NCI-H187 (cell line): ENCODE measurements at places on chromosomes 7 and 10.

DNA sequence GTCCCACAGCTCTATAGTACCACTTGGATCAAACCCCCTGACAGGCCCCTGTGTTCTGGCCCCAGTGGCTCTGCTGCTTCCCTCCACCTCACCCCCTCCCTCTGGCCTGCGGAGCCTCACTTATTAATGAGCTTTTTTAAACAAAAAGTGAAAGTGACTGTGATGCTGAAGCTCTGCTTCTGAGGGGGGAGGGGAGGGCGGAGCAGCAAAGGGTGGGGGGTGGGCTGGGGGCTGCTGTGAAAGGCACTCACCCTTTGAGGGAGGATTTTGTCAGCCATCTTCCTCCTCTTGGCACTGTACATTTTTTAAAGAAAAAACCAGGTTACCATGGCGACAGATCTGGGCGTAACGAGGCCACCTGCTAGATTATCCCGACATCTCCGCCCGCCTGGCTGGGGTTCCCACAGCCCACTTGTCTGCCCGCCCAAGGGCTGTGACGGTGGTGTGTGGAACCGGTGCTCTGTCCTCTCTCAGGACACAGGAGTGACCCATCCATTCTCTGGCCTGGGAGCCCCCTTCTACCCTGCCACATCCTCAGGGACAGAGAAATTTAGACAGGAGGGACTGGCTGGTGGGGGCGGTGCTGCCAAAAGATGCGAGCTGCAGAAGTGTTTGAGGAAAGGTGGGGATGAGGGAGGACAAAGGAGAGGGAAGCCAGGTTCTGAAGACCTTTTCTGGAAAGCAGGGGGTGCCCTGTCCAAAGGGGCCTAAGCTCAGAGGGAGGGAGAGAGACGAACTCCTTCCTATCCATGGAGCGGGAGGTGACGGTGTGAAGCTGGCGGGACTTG is 4.9 kb downstream of the SMARCD3 start:
- DNase-seq: no peak

DNA sequence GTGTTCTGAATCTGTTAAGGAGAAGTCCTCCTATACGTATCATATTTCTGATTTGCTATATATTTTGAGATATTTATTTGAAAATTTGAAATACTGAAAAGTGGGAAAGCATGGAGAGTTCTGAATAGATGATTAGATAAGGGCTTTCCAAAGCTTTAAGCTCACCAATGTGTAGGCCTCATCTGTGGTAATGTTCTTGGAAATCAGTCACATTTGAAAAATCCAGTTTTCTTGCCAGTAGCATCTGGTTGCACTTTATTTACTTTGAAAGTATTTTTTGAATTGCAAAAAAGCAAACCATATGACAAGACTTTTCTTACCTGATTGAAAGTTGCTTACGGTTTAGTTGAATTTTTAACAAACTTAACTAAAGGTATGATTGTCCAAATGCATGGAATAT is 21.7 kb downstream of the ADD3 start:
- no peak for DNase-seq

DNA sequence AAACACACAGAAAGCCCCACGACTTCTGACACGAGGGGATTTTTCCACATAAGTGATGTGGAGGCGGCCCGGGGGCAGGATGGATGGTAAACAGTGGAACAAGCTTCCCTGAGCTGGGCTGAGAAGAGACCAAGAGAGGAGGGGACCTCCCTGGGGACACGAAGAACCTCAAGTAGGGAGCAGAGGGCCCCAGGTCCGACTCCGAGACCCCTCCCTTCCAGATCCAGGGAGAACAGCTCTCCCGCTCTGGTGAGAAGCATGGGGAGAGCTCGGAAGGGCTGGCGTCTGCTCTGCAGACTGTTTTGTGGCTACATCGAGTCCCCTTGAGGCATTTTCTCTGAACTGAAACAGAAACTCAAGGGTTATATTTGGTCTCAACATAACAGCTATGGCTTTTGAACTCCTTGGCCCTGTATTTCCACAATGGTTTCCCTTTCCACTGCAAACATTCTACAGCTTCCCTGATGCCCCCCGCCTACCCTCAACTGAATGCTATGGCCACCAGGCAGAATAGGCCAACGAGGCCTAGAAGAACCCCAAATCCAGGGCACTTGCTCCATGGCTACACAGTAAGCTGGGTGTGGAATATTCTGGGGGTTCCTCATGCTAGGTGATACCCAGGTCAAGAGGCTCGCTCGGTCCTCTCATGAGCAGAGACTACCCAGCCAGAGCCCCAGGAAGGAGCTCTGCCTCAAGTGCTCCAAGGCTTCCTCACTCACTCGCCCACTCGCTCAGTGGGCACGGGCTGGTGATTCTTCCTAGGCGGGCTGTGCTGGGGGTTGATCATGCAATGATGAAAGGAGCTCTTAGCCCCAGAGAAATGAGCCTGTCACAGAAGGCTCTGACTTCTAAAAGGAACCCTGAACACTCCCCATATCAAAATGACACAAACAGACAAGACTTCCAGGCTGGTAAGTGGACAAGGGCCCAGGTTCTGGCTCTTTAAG is 47.5 kb downstream of the FAM53B start:
- DNase-seq: no peak

- no peak for DNase-seq
Measured at GRCh38 chr7:72244826-72245398, 167.2 kb downstream of the CALN1 start.

GRCh38 chr10:51602326-51602725 is 97.1 kb downstream of the CSTF2T start:
- no peak for DNase-seq

DNA sequence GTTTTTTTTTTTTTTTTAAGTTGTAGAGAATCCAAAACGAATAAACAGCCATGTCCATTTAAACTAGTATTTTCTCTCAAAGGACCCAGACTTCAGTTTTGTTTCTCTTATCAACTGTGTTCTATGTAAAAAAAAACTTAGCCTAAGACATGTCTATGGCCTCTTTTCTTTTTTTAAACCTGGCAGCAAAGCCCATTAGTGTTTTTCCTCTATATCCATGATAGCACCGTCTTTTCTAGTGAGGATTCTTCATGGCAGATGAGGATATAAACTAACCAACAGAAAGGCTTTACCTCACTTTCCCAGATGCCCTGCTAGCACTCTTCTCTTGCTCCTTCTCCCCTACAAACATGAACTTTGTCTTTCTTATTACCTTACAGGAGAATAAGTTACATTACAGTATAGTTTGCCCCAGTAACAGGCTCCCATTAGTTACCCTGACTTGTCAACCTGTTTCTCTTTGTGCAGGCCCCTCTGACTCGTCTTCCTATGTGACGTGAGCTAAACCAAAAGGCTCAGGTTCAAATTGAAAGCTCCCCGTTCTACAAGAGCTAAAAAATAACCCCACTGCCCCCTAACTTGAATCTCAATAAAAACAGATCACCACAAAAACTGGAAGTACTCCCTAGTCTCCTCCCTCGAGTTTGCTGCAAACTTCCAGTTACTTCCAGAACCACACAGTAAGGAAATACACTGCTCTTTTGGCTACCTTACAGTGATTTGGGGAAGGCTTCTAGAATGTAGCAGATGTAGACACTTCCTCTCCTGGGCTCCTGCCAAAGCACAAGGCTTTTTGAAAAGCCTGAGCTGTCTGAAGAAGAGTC is 20.1 kb downstream of the P4HA1 start:
- DNase-seq: no peak

DNA sequence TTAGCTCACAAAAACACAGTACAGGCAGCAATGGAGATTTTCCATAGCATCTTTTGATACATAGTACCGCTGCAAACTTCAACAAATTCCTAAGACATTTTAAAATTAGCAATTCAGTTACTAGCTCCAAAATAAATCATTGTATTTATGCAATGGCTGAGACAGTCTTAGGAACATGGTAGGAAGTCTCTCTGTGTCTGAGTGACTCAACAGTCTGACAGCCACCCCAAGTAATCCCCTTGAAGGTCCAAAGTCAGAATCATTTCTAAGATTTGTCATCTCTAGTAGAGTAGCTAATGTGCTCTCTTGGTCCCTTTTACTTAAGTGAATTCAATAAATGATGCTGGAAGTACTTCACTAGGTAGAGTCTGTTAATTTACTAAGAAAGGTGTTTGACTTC is 93.8 kb upstream of the NOBOX start:
- DNase-seq: no peak

DNA sequence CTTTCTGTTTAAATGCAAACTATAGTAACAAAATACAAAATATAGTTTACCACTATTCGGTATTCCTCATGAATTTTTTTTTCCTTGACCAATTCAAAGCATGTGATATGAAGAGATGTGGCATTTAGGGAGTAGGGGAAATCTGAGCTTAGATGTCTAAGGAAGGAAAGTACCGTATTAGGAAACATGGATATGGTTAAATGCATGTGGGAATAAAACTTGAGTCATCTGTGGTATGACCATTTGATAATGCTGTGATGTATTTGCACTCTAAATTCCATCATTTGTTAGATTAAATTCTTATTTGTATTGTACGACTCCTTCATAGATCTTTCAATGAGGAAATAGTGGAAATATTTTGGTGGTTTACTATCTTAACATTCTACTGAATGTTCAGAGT is 19.7 kb downstream of the AHR start:
- no peak for DNase-seq

GRCh38 chr7:31455844-31456243 is 58.0 kb upstream of the ITPRID1 start:
- no peak for DNase-seq

DNA sequence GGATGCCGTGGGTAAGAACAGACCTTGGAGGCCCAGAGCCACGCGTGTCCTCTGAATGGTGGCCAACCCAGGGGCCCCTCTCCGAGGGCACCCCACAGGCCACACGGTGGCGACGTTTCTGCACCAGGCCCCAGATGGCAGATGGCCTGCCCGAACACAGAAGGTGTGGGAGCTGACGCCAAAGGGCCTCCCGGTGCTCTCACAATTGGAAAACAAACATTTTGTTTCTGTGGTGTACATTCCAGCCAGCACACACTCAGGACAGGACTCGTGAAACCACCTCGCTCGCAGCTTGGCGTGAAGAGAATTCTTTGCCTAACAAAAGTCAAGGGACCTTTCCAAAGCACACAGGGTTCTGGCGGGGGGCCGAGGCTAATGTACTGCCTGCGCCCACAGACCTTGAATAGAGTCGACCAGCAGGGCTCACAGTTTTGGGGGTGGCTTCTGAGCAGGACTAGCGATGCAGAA is 112.1 kb downstream of the FAM53B start:
- no peak for DNase-seq

GRCh38 chr10:106997721-106998120 is 166.8 kb downstream of the SORCS1 start:
- no peak for DNase-seq

DNA sequence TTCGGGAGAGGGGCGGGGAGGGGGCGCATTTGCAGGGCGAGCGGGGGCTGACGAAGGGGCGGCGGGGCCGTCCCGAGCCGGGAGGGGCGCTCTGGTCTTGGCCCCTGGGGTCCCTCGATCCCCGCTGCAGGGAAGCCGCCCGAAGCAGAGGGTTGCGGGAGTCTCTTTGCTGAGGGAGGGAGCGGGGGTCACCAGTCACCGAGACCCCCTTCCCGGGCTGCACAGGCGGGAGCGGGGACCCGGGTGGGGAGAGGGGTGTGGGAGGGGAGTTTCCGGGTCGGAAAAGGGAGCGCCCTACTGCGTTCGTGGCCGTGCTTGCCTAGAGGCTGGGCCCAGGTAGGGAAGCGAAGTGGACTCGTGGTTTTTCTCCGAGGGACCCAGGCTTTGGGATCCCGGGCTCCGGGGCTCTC is 422 bp downstream of the AP1S1 start:
- no peak for DNase-seq

- DNase-seq: no peak
Measured at GRCh38 chr10:70528741-70529362, 50.3 kb downstream of the PALD1 start.

GRCh38 chr10:77687621-77688020 is 50.0 kb upstream of the KCNMA1 start:
- no peak for DNase-seq

GRCh38 chr7:140738280-140738679 is 41.8 kb downstream of the NDUFB2 start:
- DNase-seq: no peak

- DNase-seq: no peak
Measured at GRCh38 chr10:114279289-114279688, 40.2 kb downstream of the VWA2 start.

DNA sequence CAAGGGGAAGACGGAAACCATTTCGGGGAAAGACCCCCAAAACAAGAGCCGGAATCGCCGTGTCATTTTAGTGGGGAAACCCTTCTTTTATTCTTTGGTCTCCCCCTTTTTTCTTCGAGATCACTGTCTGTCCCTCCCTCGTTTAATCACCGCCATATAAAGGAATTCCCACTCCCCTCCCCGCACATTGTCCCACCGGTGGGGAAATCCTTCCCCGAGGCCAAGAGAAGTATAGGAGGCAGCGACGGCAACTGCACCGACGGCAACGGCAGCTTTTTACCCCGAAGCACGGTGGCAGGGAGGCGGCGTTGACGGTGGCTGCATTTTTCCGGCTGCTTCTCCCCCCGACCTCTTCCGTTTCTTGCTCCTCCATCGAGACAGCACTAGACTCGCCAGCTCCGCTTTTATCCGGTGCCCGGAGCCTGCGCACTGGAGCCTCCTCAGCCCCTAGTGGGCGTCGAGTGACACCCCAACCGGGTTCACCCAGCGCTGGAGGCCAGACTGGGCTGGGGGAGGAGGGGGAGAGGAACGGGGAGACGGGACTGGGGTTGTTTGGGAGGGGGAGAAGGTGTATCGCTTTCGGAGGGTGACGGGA is 687 bp upstream of the KMT2E start:
- DNase-seq: peak; percentile 88

- no peak for DNase-seq
Measured at GRCh38 chr10:43123361-43124093, 14.7 kb upstream of the CSGALNACT2 start.

DNA sequence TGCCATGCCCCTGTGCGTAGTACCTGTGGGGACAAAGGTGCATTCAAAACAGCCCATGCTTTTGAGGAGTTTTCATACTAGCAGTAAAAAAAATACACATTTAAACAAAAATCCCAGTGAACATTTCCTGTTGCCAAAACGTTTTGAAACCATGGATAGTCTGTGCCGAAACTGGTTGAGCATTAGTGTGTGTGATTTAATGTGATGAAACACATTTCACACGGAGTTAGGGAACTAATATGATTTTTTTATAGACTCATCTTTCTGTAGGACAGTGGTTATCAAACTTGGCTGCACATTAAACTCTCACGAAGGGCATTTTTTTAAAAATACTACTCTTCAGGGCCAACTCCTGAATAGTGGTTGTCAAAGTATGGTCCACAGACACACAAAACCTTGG is 111.8 kb upstream of the CREB5 start:
- DNase-seq: no peak

GRCh38 chr7:4281231-4281993 is 400.7 kb upstream of the FOXK1 start:
- no peak for DNase-seq
